ENCODE measurements at places on chromosomes 11 and 22.

DNA sequence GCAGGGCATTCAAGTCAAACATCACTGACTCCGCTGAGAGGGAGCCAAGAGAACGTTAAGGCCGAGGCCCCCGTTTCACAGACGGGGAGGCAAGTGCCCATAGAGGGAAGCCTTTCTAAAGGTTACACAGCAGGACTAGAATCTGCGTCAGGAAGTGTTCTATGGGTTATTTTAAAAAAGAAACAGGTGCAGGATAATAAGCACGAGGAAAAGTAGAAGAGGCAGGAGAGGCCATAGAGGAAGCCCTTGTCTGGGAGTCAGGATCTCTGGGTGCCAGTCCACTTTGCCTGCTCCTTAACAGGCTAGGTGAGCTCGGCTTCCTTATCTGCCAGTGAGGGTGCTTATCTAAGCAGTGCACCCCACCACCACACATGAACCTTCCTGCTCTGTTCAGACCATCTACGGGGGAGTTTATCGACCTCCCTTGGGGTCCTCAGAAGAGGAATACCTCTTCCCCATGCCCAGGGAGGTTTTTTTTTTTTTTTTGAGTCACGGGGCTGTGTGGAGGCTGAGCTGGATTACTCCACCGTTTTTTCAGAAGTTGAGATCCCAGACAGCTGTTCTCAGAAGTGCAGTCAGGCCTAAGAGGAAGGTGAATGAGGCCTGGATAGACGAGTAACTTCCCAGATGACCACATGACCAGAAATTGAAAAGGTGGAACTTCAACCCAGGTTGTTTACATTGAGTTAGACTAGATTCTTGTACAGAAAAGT, 1.2 kb upstream of the FCHSD2 start:
- no peak for DNase-seq

DNA sequence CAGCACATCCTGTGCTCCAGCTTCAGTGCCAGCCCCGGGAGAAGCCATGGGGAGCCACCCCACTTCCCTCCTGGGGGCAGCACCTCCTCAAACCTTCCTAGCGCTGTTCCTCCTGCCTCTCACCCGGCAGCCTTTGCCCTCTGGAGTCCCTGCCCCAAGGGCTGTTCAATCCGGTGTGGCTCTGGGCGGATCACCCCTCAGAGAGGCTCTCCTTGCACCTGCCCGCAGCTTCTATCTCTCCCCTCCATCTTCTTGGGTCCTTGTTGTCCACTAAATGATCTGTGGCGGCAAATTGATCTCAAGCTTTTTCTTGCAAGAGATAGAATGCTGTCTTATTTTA, 18.1 kb upstream of the CDKN1C start:
- no peak for DNase-seq

GRCh38 chr11:22115470-22116029, 77.3 kb upstream of the ANO5 start:
- DNase-seq: no peak

DNA sequence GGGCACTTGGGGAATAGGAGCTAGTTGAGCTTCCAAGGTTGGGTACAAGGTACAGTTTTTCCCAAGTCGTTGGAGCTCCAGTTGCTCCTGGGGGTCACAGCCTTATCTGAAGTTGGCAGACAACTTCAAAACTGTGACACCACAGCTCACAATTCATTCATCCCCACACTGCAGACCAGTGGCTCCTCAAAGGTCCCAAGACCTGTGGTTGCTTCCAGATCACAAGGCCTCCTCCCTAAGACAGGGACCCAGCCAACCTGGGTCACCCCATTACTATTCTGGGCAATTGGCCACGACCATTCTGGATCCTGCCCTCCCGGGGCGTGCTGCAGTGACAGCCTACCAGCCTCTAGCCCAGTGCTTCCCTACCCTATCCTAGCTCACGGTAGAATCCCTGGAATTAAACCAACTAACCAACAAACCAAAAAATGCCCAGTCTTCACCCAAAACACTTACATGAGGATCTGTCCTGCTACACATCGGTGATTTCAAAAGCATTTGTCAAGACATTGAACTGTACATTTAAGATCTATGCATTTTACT, 862 bp upstream of the PDXP start:
- no peak for DNase-seq

DNA sequence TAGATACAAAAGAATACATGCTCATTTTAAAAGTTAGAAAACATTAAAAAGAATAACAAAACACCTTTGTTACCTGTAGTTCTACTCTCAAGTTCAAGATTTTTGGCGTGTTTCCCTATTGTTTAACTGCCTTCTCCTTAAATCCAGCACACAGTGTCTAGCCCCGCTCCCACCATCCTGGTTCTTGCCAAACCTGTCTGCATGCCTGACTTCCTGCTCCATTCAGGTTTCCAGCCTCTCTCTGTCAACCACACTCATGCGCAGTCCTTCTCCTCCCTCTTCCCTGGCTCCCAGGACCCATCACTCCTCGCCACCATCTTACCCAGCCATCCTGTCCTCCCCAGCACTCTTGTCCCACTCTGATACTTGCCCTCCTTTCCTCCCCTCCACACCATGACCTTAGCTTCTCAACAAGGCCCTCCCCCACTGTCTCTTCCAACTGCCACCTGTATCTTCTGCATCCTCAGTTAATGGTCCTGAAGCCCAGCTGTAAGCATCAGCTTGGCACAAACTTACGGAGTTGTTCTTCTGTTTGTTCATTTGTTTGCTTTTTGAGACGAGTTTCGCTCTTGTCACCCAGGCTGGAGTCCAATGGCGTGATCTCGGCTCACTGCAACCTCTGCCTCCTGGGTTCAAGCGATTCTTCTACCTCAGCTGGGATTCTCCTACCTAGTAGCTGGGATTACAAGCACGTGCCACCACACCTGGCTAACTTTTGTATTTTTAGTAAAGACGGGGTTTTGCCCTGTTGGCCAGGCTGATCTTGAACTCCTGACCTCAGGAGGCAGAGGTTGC, 7.5 kb upstream of the MYH9 start:
- peak; percentile 36 for DNase-seq

- DNase-seq: no peak
These were observed 109.7 kb upstream of the RRM1 start for GRCh38 chr11:3984896-3985295.

GRCh38 chr11:12375720-12376119, 1.7 kb upstream of the PARVA start:
- DNase-seq: no peak

- DNase-seq: no peak
These were observed 70.3 kb downstream of the SCUBE1 start for GRCh38 chr22:43272869-43273318.

DNA sequence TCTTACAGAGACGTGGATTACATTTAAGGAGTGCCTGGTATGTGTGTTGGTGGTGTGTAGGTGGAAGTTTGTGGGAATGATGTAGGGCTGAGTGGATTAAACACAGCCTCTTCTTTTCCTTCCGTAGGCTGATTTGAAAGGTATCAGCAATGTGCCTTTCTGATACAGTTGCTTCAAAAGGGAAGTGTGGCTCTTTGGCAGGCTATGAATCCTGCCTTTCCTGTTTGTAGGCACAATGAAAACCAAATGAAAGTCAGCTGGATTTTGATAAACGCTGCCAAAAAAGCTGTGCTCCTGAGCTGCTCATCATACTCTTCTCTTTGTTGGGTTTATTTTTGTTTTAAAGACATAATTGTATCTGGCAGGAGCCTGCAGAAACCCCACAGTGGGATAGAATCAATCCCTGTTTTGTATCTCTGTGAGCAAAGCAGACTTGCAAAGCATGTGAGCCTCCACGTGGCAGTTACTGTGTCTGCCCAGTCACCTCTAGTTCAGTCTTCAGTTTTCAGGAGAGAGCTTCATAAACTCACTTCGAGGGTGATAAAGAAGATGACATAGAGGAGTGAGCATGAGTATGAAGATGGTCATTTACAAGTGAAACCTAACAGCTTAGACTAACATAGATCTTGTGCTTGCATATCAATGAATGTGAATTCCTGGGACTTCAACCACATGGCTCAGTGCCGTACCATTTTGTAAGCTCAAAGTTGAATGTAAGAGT, 655.7 kb upstream of the KIRREL3 start:
- no peak for DNase-seq

GRCh38 chr11:110077831-110078325, 15.3 kb upstream of the ZC3H12C start:
- DNase-seq: no peak

DNA sequence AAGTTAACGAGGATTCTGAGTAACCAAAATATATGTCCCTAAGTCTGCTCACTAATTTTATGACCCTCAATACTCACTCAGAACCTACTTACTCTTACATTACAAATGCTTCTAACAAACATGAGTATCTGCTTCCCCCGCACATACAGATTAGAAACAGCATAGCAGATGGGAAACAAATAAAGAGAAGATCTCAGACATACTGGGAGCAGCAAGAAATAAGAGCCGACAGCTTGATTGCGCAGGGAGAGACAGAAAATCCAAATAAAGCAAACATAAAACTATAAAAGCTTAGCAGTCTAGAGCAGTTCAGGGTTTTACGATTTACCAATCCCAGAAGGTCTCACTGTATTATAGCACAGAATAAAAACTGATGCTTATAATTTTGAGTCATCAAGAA, 89.1 kb upstream of the DBX1 start:
- no peak for DNase-seq

GRCh38 chr22:17098379-17098819, 13.6 kb downstream of the IL17RA start:
- no peak for DNase-seq

DNA sequence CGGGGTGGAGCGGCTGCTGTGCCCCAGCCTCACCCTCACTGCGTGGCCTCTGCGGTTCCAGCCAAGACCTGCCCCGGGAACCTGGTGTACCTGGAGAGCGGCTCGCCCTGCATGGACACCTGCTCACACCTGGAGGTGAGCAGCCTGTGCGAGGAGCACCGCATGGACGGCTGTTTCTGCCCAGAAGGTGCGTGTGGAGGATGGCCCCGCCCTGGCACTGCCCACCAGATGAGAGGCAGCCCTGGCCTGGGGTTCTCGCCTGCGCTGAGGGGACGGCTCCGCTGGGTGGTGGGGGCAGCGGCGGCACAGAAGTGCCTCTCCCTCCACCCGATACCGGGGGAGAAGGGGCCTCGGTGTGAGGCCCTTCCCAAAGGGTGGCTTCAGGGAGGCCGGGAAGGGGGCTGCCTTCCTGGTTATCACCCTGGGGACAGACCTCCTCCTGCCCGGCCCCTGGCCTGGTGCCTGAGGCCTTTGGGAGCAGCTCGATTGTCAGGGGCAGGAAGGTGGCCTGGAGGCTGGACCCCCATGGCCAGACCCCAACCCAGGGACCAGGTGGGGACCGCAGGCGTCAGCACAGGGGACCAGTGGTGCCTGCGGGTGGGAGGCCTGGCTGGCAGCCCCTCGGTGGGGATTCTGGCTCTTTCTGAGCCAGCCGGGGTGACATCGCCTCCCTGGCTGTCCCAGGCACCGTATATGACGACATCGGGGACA, 7.1 kb downstream of the MUC2 start:
- no peak for DNase-seq

DNA sequence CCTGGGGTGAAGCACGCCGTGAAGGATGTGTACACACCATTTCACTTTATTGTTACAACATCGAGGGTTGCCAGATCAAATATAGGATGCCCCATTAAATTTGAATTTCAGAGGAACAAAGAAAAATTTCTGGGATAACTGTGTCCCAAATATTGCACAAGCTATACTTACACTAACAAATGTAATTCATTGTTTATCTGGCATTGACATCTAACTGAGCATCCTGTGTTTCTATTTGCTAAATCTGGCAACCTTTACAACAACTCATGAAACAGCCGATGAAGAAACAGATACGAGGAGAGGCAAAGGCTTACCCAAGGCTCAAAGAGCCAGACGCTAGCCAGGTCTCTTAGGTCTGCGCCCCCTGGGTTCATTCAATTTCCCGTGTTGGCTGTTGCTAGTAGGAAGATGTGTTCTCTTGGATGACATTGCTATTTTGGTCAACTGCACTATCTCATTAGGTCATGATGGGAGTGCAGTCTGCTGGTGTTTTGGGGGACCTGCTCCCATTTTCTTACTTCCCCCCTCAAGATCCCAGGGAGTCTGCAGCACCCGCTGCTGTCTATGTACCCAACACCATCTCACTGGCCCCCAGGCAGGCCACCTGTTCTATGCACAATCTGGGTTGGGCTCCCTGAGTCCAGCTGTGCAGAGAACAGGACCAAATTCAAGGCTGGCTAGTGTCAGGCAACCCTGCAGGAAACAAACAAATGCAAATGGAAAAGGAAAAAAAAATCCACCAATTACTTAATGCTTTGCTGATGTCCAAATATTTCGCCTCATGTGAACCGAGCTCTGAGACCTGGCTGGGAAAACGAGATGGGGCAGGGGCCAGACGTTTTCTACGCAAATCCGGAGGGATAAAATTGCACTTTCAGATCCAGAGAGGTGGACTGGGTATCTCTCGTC, 560.9 kb downstream of the MIAT start:
- peak; percentile 84 for DNase-seq

- DNase-seq: no peak
These were observed 12.2 kb upstream of the OR10D3 start for GRCh38 chr11:124170801-124171586.

- no peak for DNase-seq
These were observed 66.0 kb upstream of the FTH1 start for GRCh38 chr11:62033191-62034035.

- DNase-seq: no peak
These were observed 3.7 kb downstream of the OAF start for GRCh38 chr11:120214581-120214980.

DNA sequence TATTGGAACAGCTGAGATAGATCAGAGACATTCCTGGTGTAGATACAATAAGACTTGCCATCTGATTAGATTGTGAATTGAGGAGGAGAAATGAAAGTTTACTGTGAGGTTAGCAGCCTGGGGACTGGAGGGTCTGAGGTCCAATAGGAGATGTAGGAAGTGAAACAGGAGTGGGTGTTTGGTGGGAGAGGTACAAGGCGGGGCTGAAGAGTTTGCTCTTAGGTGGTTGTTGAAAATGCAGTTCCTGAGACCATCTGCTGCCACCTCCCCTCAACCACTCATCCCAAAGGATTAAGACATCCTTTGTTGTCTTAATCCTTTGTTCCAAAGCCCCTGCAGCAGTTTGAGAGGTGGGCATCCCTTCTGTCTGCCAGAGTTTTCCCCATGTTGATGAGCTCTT, 14.8 kb downstream of the PIWIL4 start:
- DNase-seq: no peak

DNA sequence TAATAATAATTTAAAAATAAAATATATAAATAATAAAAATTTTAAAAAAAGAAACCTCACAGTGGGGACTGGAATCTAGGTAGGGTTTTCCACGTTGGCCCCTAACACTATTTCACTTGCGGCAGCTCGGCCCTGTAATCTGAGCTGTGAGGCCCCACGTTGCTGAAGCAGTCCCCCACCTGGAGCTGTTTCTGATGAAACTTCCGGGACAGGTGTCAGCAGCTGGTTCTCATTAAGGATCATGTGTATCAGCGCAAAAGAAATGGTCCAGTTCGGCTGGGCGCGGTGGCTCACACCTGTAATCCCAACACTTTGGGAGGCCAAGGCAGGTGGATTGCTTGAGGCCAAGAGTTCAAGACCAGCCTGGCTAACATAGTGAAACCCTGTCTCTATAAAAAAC, 17.3 kb downstream of the RHOD start:
- no peak for DNase-seq

Measured in right cardiac atrium (tissue), 5 donors.